ENCODE measurements at places on chromosomes 12 and 14. TPM values are rescaled to one million over a fixed set of nuclear protein-coding genes. Genes with fewer than 3 reads are reported as not detected.

DNA sequence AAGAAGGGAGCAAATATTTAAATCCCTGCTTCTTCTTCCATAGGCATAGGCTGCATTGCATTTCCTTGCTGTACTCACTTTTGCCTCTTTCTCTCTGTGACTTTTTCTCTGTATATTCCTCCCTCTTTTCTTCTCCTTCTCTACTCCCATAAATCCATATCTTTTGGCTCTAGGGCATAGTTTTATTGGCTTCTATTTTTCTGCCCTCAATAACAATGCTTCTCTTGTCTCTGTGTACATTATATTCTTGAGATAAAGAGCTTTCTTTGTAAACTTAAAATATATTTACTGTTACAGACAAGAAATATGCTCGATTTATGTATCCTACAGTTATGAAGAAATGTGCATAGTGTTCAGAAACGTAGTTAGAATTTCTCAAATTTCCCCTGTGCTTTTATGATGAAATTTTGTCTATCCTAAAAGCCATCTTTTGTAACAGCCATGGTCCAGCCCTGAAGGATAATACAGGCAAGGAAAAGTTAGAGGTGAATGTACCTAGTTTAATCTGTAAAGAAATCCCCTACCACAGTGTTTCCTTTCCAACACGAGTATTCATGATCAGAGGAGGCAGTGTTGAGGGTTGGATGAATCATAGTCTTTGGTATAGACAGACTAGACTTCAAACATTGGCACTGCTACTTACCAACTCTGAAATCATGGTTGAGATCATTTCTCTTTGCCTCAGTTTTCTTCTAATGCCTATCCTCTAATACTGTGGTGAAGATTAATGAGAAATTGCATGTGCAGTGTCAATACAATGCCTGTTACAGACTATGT is 173.3 kb upstream of the FAR2 start:
- no peaks in the 10 kb centered on the region for H3K4me1 ChIP-seq
- no peaks in the 10 kb centered on the region for H3K27me3 ChIP-seq
- no peaks in the 10 kb centered on the region for H3K36me3 ChIP-seq

DNA sequence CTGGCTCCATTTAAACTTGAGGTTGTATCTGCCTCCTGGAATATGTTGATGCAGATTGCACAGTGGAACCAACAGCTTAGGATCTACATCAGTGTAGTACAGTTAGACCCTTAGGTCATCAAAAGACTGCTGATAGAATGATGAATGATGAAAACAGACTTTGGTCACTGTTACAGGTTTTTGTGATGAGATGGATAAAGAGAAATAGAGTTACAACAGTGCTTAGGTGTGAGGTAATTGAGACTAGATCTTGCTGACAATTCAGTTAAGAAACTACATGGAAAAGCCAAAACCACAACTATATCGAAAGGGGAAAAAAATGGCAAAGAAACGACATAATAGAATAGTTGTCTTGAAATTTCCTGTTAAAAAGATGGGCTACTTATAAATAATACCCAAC is 145.7 kb upstream of the LMNTD1 start:
- H3K27ac ChIP-seq, result no peak overlapping the region
- no peaks in the 10 kb centered on the region for H3K27me3 ChIP-seq
- no peak for DNase-seq
- no peaks in the 10 kb centered on the region for H3K4me1 ChIP-seq
- no peaks in the 10 kb centered on the region for H3K36me3 ChIP-seq
- no peak overlapping the region for H3K4me3 ChIP-seq

DNA sequence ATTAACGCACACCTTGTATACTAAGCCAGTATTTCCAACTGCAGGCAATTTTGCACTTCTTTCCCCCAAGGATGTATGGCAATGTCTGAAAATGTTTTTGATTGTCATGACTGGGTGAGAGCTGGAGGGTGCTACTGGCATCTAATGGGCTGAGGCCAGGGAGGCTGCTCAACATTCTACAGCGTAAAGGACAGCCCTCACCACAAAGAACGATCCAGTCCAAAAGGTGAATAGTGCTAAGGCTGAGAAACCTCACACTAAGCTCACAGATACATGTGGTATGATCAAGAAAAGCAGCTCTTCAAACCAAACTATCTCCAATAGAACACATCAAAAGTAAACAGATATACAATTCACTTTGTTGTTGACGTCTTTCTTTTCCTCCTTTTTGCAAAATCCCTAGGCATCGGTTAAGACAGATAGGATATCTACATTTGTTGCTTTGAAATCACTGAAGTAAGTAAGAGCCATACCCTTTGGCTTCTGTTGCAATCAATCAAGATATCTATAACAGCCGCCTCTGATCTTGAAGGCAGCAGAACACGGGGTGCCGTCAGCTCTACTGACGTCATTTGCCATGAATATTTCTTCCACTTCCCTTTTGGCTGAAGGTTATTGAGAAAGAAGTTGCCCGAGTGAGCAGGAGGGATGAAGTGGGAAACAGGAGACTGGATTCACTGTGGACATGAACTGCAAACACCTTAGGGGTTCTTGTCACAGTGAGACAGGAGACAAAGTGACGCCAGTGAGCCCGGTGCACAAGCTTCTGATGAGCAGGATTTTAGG is 218.3 kb downstream of the FOXN3 start:
- H3K36me3 ChIP-seq, result no peaks in the 10 kb centered on the region
- no peaks in the 10 kb centered on the region for H3K27me3 ChIP-seq
- H3K4me1 ChIP-seq, result no peaks in the 10 kb centered on the region
- DNase-seq, result no peak

DNA sequence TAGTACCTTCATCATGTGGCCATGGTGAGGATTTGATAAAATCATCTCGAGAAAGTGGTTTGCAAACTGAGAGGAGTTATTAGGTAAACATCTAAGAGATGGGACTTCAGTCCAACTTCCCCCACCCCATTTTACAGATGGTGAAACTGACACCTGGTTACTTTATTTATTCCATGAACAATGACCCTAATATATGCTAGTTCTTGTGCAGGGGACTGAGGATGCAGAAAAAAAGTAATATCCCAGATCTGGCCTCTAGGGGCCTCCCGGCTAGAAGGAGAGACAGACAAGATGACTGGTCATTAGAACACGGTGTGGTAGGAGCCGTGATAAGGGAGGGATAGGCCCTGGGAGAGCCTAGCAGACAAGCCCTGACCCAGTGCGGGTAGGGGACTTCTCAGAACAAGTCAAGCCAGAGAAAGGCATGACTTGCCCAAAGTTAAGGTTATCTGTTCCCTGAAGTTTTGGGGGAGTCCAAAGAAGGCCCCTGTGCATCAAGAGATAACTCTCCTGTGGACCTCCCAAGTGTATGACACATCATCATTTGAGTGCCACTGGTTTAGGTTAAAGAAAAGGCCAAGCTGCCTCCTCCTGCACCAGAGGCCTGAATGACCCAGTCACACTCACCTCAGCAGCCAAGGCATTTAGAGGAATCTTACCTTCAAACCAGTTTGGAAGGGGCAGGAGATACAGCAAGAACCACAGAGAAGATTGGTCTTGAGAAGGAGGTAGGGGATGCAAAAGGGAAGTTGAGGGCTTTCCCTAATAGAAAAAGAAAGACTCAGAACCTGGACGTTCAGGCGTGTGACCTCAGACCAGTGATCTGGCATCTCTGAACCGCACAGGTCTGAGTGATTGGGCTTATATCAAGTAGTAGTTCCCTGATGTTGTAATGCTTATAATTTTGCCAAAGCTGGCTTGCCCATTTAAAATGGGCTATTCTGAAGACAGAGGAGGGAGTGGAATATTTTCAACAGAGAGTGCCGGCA is 1.6 kb downstream of the CMKLR1 start:
- H3K4me3 ChIP-seq, result peak overlapping the region; percentile 32
- peaks cover 4% of the 10 kb centered on the region for H3K4me1 ChIP-seq
- no peaks in the 10 kb centered on the region for H3K36me3 ChIP-seq
- peak; percentile 55 for DNase-seq
- H3K27me3 ChIP-seq, result no peaks in the 10 kb centered on the region
- peak overlapping the region; percentile 22 for H3K27ac ChIP-seq

DNA sequence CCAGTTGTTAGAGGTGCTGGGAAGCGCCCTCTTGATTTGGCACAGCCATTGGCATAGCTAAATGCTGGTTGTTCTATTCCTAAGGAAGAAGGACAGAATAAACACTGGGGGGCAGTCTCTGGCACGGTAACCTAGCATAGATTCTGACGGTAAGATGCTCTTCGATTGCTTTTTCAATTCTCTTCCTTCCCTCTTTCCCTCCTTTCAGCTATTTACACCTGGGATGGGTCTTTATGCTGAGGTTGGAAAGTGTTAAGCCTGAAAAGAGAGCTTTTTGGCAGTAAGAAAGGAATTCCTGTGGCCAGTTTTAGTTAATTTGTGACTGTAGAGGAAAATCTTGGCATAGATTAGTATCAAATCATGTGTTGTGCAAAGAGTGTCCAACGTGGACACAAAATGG is 162.8 kb downstream of the SNAPC1 start:
- no peaks in the 10 kb centered on the region for H3K27me3 ChIP-seq
- no peak overlapping the region for H3K4me3 ChIP-seq
- DNase-seq, result no peak
- no peaks in the 10 kb centered on the region for H3K4me1 ChIP-seq
- H3K27ac ChIP-seq, result no peak overlapping the region

- no peaks in the 10 kb centered on the region for H3K27me3 ChIP-seq
- no peaks in the 10 kb centered on the region for H3K4me1 ChIP-seq
- H3K27ac ChIP-seq, result no peak overlapping the region
- no peak for DNase-seq
- H3K4me3 ChIP-seq, result no peak overlapping the region
- no peaks in the 10 kb centered on the region for H3K36me3 ChIP-seq
Observed at GRCh38 chr12:43308776-43309175, 243.2 kb downstream of the ADAMTS20 start.

DNA sequence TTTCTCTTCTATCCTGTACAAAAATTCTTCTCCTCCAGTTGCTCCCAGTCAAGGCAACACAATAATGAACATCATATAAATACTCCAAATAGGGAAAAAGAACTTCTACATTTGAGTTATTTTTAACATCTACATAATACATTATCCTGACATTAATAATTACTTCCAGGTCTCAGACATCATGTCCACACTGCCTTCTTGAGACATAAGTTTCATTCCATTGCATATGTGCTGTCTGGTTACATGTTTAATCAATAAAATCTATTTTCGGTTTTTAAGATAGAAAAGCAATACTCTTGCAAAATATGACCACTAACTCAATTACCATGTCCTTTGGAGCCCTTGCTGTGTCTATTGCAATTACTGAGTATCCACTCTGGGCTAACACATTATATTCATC is 881.9 kb downstream of the GALC start:
- no peaks in the 10 kb centered on the region for H3K4me1 ChIP-seq
- no peak overlapping the region for H3K4me3 ChIP-seq
- H3K36me3 ChIP-seq, result no peaks in the 10 kb centered on the region
- no peak overlapping the region for H3K27ac ChIP-seq

GRCh38 chr12:52060498-52061177 is 9.1 kb upstream of the ATG101 start:
- no peak for DNase-seq
- peaks cover 2% of the 10 kb centered on the region for H3K36me3 ChIP-seq
- no peaks in the 10 kb centered on the region for H3K4me1 ChIP-seq
- H3K27ac ChIP-seq, result no peak overlapping the region

- no peak overlapping the region for H3K27ac ChIP-seq
- H3K27me3 ChIP-seq, result no peaks in the 10 kb centered on the region
- no peaks in the 10 kb centered on the region for H3K4me1 ChIP-seq
- DNase-seq, result no peak
- no peaks in the 10 kb centered on the region for H3K36me3 ChIP-seq
Observed at GRCh38 chr14:101588286-101588975, 27.1 kb downstream of the DIO3 start.

DNA sequence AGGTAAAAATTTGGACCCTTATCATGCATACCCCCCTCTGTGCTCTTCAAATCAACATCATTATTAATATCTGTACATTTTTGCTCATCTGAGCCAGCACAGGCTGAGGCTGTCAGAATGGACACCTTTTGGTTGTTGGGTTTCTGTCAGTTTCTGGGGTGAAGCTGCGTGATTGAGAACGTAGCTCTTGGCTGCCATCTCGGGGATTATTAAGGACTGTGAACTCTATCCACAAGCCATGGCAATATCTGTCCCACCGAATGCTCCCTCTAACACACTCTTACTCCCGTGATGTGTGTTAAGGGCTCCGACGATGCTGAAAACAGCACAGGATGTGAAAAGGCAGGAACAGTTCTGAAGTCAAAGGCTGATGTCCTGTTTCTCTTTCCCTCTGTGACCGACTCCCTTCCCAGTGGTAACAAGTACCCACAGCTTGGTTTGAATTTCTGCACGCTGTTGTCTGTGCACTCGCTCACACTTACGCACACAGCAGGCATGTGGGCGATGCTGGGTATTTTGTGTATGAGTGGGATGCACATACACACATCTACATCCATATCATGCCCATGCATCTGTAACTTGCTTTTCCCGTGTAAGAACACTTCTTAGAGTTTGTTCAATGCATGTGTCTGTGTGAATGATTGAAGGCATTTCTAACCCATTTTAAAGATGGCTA is 405.6 kb downstream of the TMEM121 start:
- no peak overlapping the region for H3K27ac ChIP-seq
- no peaks in the 10 kb centered on the region for H3K36me3 ChIP-seq
- no peaks in the 10 kb centered on the region for H3K4me1 ChIP-seq

DNA sequence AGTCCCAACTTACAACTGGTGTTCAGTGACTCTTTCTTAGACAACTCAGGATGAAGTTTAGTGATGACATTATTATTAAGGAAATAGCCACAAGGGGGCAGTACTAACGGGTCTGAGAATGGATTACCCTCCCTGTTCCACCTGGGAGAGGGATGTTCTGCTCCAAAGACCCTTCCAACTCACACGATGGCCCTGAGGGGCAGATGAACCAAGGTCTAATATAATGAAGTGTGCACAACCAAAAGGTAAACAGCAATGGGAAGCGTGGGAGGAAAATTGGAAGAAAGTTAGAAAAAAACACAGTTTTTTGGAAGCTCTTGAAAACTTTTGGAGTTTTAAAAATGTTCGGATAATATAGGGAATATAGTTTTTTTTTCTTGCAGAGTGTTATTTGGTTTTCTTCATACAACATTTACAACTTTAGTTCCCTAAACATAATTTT is 24.0 kb downstream of the FGF6 start:
- no peak overlapping the region for H3K27ac ChIP-seq
- DNase-seq, result no peak
- no peaks in the 10 kb centered on the region for H3K36me3 ChIP-seq
- H3K4me1 ChIP-seq, result no peaks in the 10 kb centered on the region
- no peak overlapping the region for H3K4me3 ChIP-seq
- no peaks in the 10 kb centered on the region for H3K27me3 ChIP-seq

- H3K4me1 ChIP-seq, result no peaks in the 10 kb centered on the region
- no peak overlapping the region for H3K27ac ChIP-seq
- no peak overlapping the region for H3K4me3 ChIP-seq
- H3K36me3 ChIP-seq, result no peaks in the 10 kb centered on the region
- H3K27me3 ChIP-seq, result no peaks in the 10 kb centered on the region
Observed at GRCh38 chr12:108324351-108325017, 14.6 kb downstream of the CMKLR1 start.

The PMCH gene
- total RNA-seq, result not detected

The ZNF410 gene
- total RNA-seq, result 42.9 TPM

The MAGOHB gene
- 13.6 TPM for total RNA-seq

The HOXC12 gene
- 0.45 TPM for total RNA-seq

The CLEC7A gene
- total RNA-seq, result 33.5 TPM

The KIF26A gene
- 4.6 TPM for total RNA-seq

The PA2G4 gene
- 59.9 TPM for total RNA-seq
